Activated naive CD4-positive, alpha-beta T cell (primary cell): ENCODE measurements at places on chromosomes 5 and 9.

GRCh38 chr9:136643596-136644342 lies 18.9 kb upstream of the EGFL7 start:
- DNase-seq, result no peak

- DNase-seq, result no peak
Observed at GRCh38 chr5:81642210-81642609, 108.7 kb downstream of the SSBP2 start.

DNA sequence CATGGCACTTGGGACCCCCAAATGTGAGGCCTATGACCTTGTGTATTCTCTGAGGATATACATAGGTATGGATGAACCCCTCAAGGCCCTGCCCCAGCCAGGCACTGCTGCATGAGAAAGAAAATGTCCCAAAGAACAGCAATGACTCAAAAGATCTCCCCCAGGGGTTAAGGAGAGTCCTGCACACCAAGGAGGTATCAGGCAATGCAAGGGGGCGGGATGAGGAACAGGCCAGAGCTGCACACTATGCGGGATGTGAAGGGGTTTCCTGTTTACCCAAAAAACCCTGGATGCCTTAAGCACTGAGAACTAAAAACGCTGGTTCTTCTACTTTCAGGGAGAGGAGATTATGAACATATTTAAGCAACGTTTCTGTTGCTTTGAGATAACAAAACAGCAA lies 3.4 kb downstream of the RAPGEF1 start:
- DNase-seq, result no peak

DNA sequence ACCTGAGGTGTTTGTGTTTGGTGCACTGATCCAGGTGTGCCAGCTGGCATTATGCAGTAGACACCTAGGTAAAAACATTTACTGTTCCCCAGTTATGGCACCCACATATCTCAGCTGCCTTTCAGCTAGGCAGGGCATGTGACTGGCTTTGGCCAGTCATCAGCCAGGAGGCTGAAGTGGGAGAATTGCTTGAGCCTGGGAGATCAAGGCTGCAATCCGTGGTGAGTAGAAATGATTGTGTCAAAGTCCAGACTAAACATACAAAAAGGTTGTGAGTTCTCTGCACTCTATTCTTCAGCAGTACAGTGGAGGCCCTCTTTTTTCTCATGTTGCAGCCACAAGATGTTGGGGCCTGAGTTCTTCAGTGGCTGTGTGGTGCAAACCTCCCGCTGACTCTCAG lies 3.2 kb upstream of the FBLL1 start:
- no peak for DNase-seq

GRCh38 chr9:14051419-14051818 lies 262.5 kb downstream of the NFIB start:
- no peak for DNase-seq

DNA sequence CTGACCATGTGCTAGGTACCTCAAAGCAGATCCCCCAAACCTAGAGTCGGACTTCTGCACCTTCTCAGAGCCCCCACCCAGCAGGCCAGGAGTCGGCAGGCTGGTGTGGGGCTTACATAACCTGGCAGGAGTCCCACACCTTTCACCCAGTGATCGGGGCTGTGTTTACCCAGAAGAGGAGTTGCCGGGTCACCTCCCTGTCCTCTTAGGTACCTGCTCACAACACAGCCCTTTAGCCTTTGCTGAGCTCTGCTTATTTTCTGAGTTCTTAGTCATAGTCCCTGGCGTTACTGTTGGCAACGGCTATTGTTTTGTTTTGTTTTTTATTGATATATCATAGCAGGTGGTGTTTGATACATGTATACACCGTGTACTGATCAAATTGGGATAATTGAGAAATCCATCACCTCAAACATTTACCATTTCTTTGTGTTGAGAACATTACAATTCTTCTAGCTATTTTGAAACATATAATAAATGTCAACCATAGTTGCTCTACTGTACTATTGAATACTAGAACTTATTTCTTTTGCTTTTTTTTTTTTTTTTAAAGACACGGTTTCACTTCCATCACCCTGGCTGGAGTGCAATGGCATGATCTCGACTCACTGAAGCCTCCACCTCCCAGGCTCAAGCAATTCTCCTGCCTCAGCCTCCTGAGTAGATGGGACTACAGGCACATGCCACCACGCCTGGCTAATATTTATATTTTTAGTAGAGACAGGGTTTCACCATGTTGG lies 10.4 kb upstream of the EEIG1 start:
- no peak for DNase-seq

DNA sequence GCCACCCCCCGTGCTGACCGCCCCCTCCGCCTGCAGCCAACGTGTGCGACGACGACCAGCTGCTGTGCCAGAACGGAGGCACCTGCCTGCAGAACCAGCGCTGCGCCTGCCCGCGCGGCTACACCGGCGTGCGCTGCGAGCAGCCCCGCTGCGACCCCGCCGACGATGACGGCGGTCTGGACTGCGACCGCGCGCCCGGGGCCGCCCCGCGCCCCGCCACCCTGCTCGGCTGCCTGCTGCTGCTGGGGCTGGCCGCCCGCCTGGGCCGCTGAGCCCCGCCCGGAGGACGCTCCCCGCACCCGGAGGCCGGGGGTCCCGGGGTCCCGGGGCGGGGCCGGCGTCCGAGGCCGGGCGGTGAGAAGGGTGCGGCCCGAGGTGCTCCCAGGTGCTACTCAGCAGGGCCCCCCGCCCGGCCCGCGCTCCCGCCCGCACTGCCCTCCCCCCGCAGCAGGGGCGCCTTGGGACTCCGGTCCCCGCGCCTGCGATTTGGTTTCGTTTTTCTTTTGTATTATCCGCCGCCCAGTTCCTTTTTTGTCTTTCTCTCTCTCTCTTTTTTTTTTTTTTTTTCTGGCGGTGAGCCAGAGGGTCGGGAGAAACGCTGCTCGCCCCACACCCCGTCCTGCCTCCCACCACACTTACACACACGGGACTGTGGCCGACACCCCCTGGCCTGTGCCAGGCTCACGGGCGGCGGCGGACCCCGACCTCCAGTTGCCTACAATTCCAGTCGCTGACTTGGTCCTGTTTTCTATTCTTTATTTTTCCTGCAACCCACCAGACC lies 80.2 kb downstream of the NTNG2 start:
- DNase-seq, result no peak

DNA sequence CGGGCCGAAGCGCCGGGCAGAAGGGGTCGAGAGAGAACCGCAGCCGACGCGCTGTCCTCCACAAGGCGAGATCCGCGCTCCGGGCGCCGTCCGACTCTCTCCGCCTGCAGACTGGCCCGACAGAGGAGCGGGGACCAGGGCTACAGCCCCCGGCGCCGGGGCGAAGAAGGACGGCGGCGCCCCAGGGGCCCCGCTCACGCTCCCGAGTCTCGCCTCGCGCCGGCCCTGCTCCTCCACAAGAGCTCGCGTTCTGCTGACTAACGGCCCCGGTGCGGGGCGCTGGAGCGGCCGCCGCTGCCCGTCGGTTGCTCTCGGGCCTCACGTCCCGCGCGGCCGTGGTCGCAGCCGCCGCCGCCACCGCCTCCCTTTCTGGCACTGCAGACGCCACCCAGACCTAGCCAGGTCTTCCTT lies 338 bp downstream of the ABHD17B start:
- peak; percentile 20 for DNase-seq

- DNase-seq, result no peak
Observed at GRCh38 chr5:4883360-4883759, 256.8 kb upstream of the ADAMTS16 start.

GRCh38 chr5:175494264-175495183 lies 16.2 kb downstream of the SFXN1 start:
- DNase-seq, result no peak

DNA sequence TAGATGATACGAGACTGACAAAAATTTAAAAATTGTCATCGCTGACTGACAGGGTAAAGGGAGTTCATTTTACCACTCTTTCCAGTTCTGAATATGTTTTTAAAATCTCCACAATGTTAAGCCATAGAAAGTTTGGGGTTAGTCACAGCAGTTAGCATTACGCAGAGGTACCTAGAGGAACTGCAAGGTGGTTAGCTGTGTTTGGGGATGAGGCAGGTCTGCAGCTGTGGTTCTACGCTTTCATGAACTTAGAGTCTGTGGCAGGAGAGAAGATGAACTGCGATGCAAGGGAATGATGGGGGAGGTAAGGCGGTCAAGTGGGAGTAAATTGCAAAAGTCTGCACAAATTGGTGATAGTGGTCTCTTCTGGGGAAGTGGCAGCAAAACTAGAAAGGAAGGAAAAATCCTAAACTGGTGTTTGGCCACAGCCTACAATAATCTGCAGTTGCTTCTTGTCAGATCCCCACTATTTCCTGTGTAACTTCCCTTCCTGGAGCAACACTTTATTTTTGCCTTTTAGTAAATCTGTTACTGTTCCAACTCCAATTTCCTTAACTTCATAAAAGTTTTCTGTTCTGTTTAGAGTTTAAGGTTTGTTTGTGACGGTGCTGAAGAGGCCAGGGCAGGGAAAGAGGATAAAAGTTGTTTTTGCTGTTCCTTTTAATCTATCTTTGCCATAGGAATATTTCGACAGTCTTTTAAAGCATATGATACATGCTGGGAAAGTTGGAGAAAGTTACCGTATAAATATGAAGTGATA lies 38.6 kb upstream of the SNX2 start:
- no peak for DNase-seq

GRCh38 chr5:68562308-68562707 lies 346.8 kb downstream of the PIK3R1 start:
- DNase-seq, result no peak

- no peak for DNase-seq
Observed at GRCh38 chr9:6305954-6306563, 22.1 kb upstream of the TPD52L3 start.

DNA sequence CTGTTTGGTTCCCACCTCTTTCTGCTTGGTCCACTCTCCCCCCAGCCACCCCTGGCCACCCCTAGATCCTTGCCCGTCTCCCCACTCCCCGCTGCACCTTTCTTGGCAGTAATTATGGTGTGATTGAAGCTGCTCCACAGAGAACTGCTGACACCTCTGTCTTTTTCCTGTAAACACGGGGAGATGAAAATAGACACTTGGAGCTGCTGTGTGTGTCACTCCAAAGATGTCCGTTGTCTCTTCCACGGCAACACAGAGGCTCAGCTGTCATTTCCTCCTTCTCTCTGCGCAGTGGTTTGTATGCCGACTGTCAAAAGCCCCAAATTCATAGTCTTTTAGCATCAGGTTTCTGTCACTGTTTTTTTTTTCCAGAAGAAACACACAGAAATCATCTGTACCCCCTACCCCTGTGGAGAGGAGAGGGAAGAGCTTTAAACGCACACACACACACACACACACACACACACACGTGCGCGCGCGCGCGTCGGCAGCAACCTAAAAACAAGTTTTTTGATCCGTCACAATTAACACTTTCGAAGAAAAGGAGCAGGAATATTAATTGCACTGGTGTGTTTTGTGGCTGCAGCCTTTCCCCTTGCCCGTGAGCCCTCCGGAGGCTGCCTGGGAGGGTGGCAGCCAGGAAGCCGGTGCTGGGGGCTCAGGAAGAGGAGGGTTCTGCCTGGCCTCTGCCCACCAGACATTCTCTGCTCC lies 39.8 kb downstream of the ASS1 start:
- DNase-seq, result no peak

GRCh38 chr9:1604942-1605560 lies 410.1 kb upstream of the SMARCA2 start:
- DNase-seq, result no peak

DNA sequence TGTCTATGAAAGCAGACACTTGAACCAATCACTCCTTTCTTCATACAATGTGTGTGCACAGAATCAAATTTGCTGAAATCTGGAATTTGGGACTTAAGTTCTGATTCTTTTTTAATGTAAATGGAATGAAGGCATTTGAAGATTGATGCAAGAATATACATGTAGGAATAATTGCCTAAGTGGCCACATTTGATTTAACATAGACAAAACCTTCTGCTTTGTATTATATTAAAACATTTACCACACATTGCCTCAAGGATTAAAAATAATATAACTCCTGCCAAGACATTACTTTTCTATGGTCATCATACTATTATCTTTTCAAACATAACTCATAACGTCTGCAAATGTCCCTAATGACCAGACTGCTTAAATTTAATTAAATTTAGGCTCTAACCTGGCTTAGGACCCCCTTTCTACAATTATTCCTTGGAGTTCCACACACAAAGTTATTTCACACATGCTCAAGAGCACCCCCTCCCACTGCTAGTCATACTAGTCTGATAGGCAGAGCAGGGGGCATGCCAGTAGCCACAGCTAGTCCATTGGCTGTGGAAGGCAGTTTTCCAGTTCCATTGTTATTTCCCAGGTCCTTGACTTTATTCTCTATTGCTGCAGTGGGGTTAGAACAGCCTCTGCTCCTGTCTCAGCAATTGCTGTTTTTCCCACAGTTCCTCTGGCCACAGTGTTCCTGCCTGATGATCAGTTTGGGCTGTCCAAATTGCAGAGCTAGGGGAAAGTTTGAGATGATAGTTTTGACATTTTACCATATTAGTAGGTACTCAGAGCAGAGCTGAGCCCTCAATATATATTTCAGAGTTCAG lies 360.6 kb upstream of the GRAMD2B start:
- no peak for DNase-seq

DNA sequence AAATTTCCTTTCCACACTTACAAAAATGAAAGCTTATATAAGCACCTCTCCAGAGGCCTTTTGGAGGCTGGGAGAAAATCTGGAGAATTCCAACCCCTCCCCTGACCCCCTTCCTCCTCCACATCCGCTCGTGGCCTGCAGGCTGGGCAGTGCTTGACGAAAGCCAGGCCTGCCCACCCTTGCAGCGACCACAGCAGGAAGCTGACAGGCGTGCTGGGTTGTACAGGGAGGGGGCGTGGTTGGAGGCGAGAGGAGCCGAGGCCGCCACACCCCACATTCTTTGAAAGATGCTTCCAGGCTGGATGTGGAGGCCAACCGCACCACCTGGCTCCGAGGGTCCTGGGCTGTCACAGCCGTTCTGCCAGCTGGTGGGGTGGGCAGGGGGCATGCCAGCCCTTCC lies 47.8 kb upstream of the IER5L start:
- DNase-seq, result no peak

GRCh38 chr5:55540024-55540423 lies 5.3 kb upstream of the PLPP1 start:
- no peak for DNase-seq

DNA sequence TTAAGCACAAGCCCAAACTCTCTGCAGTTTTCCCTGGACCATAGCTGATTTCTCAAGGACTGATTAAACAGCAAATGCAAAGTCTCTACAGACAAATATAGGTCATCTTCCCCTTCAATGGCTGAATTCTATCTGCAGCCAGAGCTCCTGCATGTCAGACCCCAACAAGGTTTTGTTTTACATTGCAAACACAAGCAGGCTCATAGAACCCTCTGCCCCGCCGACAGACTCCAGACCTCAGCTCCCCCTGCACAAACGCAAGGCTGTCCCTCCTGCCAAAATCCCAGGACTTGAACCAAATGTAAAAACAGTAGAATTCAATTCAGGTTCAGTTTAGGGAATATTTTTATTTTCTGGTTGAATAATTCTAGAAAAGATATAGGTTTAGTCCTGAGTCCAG lies 526.7 kb upstream of the TRPC7 start:
- no peak for DNase-seq

GRCh38 chr9:122857815-122858214 lies 29.4 kb upstream of the PDCL start:
- no peak for DNase-seq

- DNase-seq, result no peak
Observed at GRCh38 chr5:81161012-81161601, 72.0 kb upstream of the CKMT2 start.

GRCh38 chr5:133130387-133131118 lies 78.7 kb downstream of the HSPA4 start:
- no peak for DNase-seq

- no peak for DNase-seq
Observed at GRCh38 chr9:114472765-114473446, 32.4 kb downstream of the WHRN start.

GRCh38 chr5:69167493-69167855 lies 524 bp downstream of the CCNB1 start:
- DNase-seq, result no peak
